T-helper 2 cell (primary cell): ENCODE measurements at places on chromosomes 11 and 22.

DNA sequence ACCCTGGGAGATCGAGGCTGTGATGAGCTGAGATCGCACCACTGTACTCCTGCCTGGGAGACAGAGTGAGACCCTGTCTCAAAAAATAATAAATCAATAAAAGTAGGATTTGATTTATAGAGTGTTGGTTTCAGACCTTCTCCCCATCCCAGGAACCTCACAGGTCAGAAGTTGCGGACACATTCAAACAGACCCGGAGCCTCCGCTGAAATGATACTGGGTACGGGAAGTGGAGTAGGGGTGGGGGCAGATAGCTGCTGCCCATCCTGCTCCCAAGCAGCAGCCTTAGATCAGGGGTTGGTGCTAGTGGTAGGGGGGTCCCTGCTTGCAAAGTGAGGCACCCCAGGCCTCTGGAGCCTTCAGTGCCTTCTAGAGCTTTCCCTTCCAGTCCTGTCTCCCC, 7.8 kb downstream of the PRDM11 start:
- no peak for DNase-seq

- DNase-seq: no peak
These were observed 10.8 kb downstream of the SRRD start for GRCh38 chr22:26494506-26494905.

GRCh38 chr11:75160220-75160757, 9.4 kb downstream of the SLCO2B1 start:
- DNase-seq: no peak

DNA sequence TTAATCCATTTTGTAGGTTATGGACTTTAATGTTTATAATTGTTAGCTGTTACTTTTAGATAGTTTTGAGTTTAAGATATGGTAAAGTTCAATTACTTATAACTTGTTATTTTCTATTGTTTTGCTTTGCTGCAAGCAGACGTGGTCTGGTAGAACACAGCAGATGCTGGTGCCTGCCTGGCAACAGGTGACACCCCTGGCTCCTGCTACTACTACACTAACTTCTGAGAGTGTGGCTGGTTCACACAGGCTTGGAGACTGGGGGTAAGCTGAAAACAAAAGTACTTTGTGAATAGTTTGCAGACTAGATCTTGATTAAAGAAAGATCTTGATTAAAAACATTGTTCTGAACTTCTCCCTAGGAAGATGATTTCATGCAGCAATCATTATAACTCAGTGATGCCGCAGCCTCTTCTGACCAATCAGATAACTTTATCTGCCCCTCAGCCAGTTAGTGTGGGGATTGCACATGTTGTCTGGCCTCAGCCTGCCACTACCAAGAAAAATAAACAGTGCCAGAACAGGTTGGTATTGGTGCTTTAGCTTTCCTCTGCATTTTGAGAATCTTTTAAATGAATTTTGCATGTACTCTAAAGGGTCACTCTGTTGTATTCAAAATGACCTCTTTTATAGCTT, 90.4 kb downstream of the HIPK3 start:
- no peak for DNase-seq

GRCh38 chr22:47030881-47031627, 268.6 kb downstream of the TBC1D22A start:
- no peak for DNase-seq

- no peak for DNase-seq
These were observed 10.6 kb downstream of the NLRP14 start for GRCh38 chr11:7030836-7031235.
